ENCODE measurements at places on chromosomes 12 and 14. TPM values are rescaled to one million over a fixed set of nuclear protein-coding genes. Genes with fewer than 3 reads are reported as not detected.

- DNase-seq: no peak
Measured at GRCh38 chr14:105093038-105093430, 27.8 kb upstream of the GPR132 start.

DNA sequence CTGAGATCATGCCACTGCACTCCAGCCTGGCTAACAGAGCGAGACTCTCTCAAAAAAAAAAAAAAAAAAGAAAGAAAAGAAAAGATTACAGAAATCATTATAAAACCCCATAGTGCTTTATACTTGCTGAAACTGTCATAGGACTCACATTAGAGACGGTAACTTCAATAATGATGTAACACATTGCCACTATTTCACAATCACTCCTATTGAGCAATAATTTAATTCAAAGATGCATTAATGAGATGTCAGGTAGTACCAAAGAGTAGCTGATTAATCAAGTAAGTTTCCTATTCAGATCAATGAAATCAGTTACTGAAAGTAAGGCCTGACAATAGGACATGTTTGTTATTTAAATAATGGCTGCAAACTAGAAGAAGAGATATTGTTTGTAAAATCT is 751.5 kb upstream of the ALG10B start:
- no peak for DNase-seq

- DNase-seq: no peak
Measured at GRCh38 chr12:66832997-66833396, 154.1 kb upstream of the GRIP1 start.

Gene FOXN4
- not detected for total RNA-seq

DNA sequence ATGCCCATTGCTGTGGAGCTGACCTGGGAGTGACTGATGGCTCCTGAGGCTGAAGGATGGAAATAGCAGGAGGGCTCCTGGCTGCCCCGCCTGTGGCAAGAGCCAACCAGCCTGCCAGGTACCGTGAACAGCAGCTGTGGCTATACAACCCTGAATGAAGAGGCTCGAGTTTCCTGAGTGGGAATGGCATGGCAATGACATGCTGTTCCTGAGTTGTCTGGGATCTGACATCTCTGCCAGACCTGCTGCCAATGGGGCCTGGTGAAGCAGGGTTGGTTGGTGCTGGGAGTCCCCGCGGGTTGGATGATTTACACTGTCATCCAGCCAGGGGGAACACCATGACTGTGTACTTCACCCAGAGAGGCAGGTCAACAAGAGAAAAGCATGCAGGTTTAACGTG is 31.8 kb upstream of the LRRC10 start:
- no peak for DNase-seq

DNA sequence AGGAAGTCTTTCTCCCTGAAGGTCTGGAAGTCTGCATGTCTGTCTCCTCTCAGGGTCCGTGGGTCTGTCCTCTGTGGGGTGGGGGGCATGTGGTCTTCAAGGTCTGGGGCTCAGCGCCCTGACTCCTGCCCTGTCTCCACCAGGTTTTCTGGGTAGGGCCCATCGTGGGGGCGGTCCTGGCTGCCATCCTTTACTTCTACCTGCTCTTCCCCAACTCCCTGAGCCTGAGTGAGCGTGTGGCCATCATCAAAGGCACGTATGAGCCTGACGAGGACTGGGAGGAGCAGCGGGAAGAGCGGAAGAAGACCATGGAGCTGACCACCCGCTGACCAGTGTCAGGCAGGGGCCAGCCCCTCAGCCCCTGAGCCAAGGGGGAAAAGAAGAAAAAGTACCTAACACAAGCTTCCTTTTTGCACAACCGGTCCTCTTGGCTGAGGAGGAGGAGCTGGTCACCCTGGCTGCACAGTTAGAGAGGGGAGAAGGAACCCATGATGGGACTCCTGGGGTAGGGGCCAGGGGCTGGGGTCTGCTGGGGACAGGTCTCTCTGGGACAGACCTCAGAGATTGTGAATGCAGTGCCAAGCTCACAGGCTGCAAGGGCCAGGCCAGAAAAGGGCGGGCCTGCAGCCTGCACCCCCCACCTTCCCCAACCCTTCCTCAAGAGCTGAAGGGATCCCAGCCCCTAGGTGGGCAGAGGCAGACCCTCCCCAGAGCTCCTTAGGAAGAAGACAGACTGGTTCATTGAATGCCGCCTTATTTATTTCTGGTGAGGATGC is 3.4 kb downstream of the AQP5 start:
- no peak for DNase-seq

- DNase-seq: no peak
Measured at GRCh38 chr12:122394626-122395194, 27.8 kb downstream of the CLIP1 start.

Gene ITGA5
- total RNA-seq: 154 TPM

DNA sequence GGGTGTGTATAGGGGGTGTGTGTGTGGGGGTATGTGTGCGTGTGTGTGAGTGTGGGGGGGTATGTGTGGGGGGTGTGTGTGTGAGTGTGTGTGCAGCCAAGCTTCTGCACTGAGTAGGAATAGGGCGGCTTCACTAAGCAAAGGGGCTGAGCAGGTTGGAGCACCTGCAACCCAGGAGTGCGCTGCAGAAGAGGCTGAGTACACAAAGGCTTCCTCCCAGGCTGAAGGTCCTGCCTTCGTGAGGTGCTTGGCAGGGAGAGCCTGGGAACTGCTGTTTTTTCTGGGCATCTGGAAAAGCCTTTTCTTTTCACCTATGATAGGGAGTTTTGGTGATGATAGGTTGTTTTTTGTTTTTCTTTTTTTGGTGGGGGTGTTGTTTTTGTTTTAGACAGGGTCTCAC is 6.0 kb upstream of the NUDT14 start:
- DNase-seq: no peak

Gene LRTM2
- total RNA-seq: not detected

All from RPMI7951 (cell line).